SK-N-SH (cell line): ENCODE measurements at places on chromosomes 11 and 22. TPM values are rescaled to one million over a fixed set of nuclear protein-coding genes. Genes with fewer than 3 reads are reported as not detected.

The GLB1L2 gene
- polyA plus RNA-seq, result 3.4 and 3.5 TPM in 2 replicates

The SULT4A1 gene
- 3.9 and 4.1 TPM in 2 replicates for polyA plus RNA-seq

The MAPK8IP2 gene
- polyA plus RNA-seq, result 2.3 and 2.7 TPM in 2 replicates

The PGGHG gene
- 19.9 and 26.5 TPM in 2 replicates for polyA plus RNA-seq

The KCNJ11 gene
- 0.13 and 0.23 TPM in 2 replicates for polyA plus RNA-seq

The MRGPRX4 gene
- polyA plus RNA-seq, result not detected in 2 replicates

The NAP1L4 gene
- polyA plus RNA-seq, result 82.5 and 104 TPM in 2 replicates

The SEPTIN5 gene
- polyA plus RNA-seq, result 10.4 and 14.0 TPM in 2 replicates

The OR52A5 gene
- not detected in 2 replicates for polyA plus RNA-seq

The FOSL1 gene
- polyA plus RNA-seq, result 17.9 and 30.1 TPM in 2 replicates

The OR8D4 gene
- not detected in 2 replicates for polyA plus RNA-seq

The THRSP gene
- polyA plus RNA-seq, result 0.10 TPM in 1 of 2 replicates, not detected in the other

The PDGFD gene
- 4.8 and 7.0 TPM in 2 replicates for polyA plus RNA-seq

The SLC25A45 gene
- polyA plus RNA-seq, result 3.1 and 3.6 TPM in 2 replicates

The DTX4 gene
- 0.02 and 0.05 TPM in 2 replicates for polyA plus RNA-seq

The L3MBTL2 gene
- polyA plus RNA-seq, result 11.8 and 13.3 TPM in 2 replicates

The HOATZ gene
- 4.4 and 4.9 TPM in 2 replicates for polyA plus RNA-seq

The XKR3 gene
- not detected in 2 replicates for polyA plus RNA-seq

The KCNK7 gene
- 0.34 and 0.58 TPM in 2 replicates for polyA plus RNA-seq

The IFITM5 gene
- polyA plus RNA-seq, result not detected in 2 replicates
